ENCODE measurements at places on chromosomes 7 and 10.
A peak's percentile ranks its signal among the peaks of the same experiment; 100 is the strongest.

- no peak for DNase-seq
Observed at GRCh38 chr10:74145133-74145532, 5.5 kb downstream of the AP3M1 start.

GRCh38 chr10:54843085-54843646, 42.1 kb upstream of the PCDH15 start:
- DNase-seq, result no peak

- DNase-seq, result no peak
Observed at GRCh38 chr10:75211007-75211691, 553 bp downstream of the VDAC2 start.

- DNase-seq, result no peak
Observed at GRCh38 chr10:12681252-12681651, 320.3 kb downstream of the CCDC3 start.

- peak; percentile 28 for DNase-seq
Observed at GRCh38 chr7:28076423-28077200, 104.0 kb downstream of the JAZF1 start.

Data from NCI-H1930 (cell line).